H4 (cell line): ENCODE measurements at places on chromosomes 1 and 21. TPM values are rescaled to one million over a fixed set of nuclear protein-coding genes. Genes with fewer than 3 reads are reported as not detected.

DNA sequence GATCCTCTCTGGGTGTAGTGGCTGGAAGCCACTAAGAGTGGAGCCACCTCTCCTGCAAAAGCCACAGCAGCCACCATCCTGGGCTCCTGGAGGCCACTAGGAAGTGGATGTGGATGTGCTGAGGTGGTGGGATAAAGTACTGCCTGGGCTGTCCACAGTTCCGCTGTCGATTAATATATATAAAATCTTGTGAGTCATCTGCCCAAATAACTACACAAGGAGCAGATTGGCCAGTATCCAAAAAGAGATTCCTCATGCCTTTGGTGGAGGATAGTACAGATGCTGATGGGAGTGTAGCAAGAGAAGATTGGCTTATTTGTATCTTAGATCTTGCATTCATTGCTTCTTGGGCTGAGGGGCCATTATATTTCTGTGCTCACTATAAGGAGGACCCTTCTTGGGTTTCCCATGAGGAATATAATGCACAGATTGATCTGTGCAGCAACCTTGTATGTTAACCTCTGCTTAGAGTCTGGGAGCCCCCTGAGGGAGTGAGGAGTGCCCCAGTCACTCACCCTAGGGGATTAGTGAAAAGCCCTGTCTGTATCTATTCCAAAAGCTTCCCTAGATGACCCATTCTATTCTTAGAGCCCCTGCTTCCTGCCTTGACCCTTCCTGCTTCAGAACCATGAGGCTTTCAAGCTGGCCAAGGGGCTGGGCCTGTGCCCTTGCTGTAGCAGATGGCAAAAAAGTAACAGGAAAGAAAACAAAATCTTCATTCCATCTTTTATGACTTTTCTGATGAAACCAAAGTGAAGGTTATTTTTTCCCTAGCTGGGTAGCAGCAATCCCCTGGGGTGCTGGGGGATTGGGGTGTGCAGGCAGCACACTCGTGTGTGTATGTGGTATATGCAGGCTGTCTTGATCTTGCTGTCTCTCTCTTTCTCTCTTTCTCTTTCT is 31.7 kb downstream of the RCSD1 start:
- DNase-seq, result peak; percentile 53

- DNase-seq, result no peak
Measured at GRCh38 chr1:218779341-218780100, 394.2 kb upstream of the LYPLAL1 start.

The SRP9 gene
- 607 and 630 TPM in 2 replicates for total RNA-seq

DNA sequence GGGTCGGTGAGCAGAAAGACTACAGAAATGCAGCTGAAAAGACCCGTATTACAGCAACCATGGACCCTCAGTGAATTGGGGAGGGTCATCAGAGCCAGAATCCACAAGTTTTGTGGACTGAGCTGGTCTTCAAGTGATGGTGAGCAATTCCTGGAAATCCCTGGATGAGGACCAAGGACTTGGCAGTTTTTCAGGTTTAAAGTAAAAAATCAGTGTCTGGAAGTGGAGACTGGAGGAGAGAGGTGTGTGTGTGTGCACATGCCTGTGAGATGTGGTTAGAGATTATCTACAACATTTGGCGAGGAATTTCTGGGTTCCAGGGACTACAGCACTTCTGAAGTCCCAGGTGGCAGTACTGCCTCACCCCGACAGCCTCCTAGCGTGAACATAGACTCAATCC is 56.4 kb downstream of the KIRREL1 start:
- no peak for DNase-seq

- peak; percentile 82 for DNase-seq
Measured at GRCh38 chr1:1080122-1080757, 6.1 kb upstream of the RNF223 start.
